ENCODE measurements at places on chromosomes 13 and 19.

- DNase-seq = no peak
Measured at GRCh38 chr13:46622630-46623256, 69.8 kb downstream of the LRCH1 start.

DNA sequence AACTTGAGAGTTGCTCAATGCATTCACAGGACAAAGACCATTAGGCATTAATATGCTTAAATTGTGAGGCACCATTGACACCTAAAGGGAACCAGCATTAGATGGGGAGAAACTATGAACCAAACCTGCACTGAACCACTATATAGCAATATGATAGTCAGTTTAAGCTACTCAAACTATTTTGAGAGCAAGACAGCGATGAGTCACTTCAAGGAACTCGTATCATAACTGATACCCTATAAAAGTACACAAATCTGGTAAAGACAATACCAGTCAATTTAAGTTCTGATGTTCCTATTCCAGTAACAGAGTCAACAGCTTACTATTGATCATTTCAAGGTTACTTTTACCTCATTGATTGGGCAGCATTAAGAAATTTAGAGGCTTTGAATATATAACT lies 151.3 kb upstream of the ATXN8OS start:
- DNase-seq = no peak

- no peak for DNase-seq
Measured at GRCh38 chr19:50974702-50975556, 5.5 kb upstream of the KLK6 start.

DNA sequence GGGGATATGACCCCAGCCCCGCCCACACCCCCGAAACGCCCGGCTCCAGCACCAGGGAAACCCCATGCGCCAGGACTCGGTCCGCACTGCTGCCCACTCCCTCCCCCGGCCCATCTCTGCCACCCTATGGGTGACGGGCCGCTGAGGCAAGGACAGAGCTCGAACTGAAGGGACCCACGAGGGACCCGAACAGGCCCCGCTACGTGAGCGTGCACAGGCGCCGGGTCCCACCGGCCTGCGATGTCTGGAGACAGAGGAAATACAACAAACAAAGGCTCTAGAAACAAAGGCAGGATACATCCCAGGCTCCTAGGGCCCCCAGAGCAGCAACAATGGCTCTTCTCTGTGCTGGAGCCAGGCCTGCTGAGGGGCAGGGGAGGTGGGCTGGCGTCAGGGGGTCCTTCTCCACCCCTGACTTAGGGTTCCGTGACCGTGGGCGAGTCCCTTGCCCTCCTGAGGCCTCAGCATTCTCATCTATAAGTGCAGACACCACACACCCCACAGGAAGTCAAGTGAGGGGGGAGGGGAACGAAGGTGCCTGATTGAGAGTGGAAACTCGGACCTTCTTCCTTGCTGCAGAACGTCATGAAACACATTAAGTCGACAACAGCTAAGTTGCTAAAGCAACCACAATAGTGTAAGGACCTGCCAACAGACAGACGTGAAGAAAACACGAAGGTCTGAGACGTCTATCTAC lies 3.1 kb downstream of the ABHD17A start:
- peak; percentile 69 for DNase-seq

GRCh38 chr19:33622809-33623511 lies 1.2 kb downstream of the CHST8 start:
- no peak for DNase-seq

- no peak for DNase-seq
Measured at GRCh38 chr19:39405261-39405957, 1.2 kb upstream of the ZFP36 start.

DNA sequence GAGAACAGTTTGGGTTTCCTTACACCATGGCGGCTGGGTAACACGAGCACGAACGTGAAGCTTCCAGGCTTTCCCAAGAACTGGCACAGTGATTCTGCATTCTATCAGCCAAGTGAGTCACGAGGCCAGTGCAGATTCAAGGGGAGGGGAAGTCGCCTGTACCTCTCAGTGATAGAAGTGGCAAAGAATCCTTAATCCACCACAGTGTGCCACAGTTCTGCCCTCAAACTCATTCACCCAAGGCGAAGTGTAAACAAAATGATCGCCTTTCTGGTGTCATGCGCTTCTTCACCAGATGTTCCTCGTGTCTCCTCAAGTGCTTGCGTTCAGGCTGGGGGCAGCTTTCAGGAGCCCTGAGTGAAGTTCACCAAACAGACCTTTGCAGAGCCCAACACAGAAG lies 24.9 kb upstream of the AMER2 start:
- no peak for DNase-seq

DNA sequence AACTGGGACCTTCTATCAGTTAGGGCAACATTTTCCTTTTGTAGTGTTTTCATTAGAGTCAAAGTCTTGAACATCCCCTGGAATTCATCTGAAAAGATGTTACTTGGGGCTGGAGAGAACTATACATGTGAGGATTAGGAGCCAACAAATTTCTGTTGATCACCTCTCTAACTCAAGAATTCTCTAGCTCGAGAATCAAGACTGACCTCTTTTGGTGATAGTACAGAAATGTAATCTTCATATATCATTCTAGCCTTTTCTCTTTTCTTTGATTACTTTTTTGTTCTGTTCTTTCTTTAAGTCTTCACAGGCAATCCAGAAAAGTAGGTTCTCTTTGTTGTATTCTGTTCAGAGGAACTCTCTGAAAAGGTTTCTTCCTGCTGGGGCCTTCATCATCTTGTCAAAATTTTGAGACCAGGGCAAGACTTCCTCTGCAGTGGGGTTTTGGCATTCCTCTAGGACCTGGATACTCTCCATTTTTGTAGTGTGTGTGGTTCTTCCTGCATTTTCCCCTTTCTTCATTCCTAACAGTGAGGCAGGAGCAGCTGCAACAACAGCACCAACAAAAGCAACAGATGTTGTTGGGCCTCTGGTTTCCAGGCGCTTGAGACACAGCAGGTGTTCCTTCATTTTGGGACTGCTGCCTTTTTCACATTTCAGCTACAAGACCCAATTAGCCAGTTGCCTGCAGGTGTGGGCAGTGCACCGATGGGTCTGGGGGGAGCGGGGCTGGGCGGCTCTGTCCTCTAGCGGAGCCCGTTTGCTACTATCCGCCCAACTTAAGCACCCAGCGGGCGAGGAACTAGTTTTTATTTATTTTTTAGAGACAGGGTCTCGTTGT lies 26.2 kb downstream of the ELF1 start:
- DNase-seq = no peak

GRCh38 chr13:90205911-90206310 lies 1141.6 kb upstream of the MIR17HG start:
- no peak for DNase-seq

GRCh38 chr13:26705536-26705935 lies 55.0 kb downstream of the GPR12 start:
- no peak for DNase-seq

GRCh38 chr19:5006201-5006600 lies 37.3 kb downstream of the KDM4B start:
- no peak for DNase-seq

DNA sequence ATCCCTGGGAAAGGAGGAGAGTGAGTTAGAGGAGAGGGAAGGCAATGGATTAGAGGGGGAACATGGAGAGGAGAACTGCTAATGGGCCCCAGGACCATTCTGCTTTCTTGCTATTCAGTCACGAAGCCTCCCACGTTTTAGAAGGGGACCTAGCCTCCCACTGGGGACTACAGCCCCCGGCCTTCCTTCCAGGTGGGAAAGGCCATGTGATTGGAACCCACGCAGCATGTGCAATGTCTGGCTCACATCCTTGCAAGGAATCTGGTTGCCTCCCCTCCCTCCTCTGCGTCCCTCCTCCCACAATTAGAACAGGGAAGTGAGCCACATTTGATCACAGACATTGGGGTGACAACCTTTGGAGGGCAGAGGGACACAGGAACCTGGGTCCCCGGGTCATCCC lies 22.5 kb upstream of the PLA2G4C start:
- no peak for DNase-seq

DNA sequence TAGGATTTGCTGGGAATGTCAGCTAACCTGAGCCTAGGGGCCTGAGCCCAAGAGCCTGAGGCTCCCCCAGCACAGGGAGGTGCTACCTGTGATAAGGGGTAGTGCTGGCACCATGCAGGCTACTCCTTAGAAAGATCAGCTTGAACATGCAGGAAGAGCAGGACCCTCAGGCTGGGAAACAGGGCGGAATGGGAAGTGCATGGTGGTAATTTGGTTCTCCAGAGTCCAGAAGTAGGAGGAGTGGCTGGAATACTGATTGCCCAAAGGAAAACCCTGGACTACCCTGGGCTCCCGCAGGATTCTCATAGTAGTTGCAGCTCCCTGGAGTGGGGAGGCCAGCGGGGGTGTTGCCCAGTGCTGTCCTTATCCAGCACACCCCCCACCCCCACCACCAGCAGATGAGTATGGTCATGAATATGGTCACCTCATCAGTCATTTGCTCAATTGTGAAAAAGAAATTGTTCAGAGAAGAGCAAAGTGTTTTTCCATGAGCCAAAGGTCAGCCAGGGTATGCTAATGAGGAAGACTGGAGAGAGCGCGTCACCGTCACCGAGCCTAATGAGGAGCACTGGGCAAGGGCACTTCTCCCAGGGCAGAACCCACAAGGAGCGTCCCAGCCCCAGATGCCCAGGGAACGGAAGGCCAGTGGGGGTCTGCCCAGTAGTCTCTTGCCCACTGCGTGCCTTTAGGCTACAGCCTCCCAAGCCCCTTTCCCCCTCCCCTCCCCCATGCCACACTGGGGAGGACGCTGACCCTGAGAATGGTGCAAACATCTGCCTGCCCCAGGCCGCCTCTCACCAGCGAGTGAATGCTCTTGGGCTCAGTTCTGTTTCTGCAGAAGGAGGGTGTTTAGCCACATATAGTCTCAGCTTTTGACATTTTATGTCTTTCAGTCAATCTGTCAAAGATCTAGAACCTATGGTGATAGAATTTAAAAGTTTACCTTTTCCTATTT lies 5.3 kb downstream of the SLC25A15 start:
- DNase-seq = no peak

- DNase-seq = no peak
Measured at GRCh38 chr13:112766336-112766735, 76.5 kb downstream of the ATP11A start.

DNA sequence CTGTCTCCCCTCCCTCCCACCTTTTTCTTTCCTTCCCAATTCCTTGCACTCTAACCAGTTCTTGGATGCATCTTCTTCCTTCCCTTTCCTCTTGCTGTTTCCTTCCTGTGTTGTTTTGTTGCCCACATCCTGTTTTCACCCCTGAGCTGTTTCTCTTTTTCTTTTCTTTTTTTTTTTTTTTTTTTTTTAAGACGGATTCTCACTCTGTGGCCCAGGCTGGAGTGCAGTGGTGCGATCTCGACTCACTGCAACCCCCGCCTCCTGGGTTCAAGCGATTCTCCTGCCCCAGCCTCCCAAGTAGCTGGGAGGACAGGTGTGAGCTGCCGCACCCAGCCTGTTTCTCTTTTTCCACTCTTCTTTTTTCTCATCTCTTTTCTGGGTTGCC lies 6.9 kb downstream of the MYADM start:
- DNase-seq = no peak

- no peak for DNase-seq
Measured at GRCh38 chr13:103299079-103299478, 232.9 kb upstream of the SLC10A2 start.

GRCh38 chr13:39463611-39464010 lies 139.4 kb downstream of the LHFPL6 start:
- no peak for DNase-seq

GRCh38 chr13:76756451-76756850 lies 129.8 kb downstream of the KCTD12 start:
- DNase-seq = no peak

DNA sequence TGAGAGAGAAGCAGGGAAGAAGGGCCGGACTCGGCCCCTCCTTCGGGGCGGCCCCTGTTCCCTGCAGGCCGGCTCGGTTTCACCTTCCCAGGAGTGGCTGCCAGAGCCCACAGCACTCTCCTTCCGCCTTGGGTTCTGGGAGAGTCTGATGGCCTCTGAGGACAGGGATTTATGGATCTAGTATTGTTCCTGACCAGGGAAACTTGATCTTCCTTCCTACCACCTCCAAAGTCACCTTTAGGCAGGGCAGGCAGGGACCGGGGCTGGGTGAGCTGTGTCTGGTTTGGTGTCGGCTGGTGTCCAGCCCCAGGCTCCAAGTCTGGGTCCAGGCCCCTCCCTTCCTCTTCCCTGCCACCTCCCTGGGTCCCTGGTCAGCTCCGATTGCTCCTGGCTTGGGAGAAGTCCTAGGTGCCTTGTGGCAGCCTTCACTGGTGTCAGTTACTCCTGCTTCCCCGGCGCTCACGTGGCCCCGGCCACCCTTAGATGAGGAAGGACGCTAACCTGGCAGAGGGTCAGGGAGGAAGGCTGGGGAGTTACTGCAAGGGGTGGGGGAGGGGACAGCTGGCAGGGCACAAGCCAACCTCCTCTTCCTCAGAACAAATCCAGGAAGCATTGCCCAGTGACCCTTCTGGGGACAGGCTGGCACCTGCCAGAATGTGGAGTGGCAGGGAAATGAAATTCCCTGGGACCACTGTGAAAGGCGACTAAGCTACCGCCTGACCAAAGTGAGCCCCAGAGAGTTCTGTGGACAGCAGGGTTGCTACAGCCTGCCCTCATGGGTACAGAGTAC lies 18.8 kb downstream of the RFX1 start:
- DNase-seq = no peak

- DNase-seq = no peak
Measured at GRCh38 chr13:101098873-101099272, 317.4 kb downstream of the NALCN start.

DNA sequence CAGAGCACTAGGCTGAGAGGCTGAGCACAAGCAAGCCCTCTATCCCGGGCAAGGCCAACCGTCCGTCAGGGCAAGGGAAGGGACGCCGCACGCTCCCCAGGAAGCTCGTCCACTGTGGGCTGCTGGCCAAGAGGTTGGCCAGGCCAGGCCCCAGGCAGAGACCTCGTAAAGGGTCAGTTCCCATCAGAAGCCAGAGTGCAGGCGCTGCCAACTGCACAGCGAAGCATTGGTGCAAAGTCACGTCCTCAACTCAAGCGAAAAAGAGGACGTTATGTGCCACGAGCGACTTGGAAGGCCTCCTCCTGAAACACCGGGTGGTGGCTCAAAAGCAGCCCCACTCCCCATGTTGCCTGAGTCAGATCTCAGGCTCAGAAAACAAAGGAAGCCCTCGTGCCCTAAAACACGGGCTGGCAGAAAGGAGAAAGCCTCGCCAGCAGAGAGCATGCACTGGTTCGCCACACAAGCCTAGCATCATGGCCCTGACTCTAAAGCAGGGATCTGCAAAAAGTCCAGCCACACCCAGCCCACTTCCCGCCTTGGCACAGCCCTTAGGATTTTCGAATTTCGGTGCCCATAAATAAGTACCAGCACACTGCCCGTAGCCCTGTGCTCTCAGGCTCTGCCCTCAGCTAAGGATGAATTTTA lies 4.7 kb downstream of the AKAP8 start:
- no peak for DNase-seq
